Activated gamma-delta T cell treated with anti-CD3 and anti-CD28 coated beads, Interleukin-2, amount 50 U/mL, for 16 hours (primary cell): ENCODE measurements at places on chromosomes 11 and 22.

DNA sequence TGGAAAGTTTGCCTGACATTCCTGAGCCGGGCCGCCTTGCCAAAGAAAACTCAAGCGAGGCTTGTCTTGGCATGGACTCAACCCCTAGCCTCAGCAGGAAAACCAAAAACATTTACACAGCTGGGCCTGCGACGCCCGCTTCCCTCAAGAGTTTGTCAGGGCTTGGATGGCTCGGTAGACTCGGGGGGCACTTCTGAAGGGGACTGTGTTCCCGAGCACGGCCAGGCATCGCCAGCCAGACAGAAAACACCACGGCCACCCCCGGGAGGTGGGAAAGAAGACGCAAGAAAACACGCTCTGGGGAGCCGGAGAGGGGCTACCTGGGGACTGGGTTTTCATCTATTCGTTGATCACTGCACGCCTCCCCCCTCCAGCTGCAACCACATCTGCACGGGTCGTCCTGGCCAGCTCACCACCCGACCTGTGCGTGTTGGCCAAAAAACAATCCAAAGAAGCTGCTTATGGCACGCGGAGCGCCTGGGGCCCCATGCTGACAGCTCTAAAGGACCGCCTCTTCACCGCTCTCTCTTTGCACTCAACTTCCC, 380.7 kb downstream of the MN1 start:
- DNase-seq = no peak

DNA sequence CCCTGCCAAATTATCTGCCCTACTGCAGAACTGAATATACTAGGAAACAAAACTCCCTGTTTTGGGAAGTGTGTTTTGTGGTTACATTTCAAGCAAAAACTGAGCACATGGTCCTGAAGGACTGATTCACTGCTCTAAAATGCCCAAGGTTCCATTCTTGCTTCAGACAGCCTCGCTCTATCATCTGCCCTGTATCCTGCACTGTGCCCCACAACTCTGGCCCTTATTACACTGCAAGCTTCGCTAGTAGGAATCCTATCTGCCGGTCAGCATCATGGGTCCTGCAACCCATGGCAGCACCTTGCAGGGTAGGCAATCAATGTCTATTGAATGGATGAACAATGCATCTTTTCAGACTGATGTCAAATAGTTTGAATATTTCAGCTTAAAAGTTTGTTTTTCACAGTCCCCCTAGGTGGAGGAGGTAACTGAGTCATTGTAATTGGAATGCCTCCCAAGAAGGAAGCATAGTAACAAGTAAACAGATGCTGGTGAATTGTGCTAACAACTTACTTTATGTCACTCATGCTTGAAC, 21.3 kb downstream of the LAYN start:
- DNase-seq = no peak

- DNase-seq = no peak
These were observed 25.1 kb upstream of the GUCY1A2 start for GRCh38 chr11:107043242-107044006.

- DNase-seq = no peak
These were observed 72.6 kb upstream of the PARVG start for GRCh38 chr22:44108076-44108475.

GRCh38 chr11:85813721-85814120, 2.8 kb upstream of the SYTL2 start:
- no peak for DNase-seq

GRCh38 chr11:35061516-35062440, 77.2 kb upstream of the CD44 start:
- no peak for DNase-seq

DNA sequence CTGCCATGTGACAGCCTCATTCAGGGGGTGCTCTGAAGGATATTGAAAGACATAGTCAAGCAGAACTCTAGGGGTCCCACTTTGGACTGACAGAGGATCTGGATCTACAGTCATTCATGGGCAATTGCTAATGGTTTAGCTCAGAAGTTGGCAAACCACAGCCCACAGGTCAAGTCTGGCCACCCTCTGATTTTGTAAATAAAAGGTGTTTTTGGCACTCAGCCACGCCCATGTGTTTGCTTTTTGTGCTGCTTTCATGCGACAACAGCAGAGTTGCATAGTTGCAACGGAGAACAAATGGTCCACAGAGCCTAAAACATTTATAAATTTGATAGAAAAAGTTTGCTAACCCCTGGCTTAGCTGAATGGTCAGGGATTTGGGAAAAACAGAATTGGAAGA, 41.7 kb downstream of the RPS6KA4 start:
- no peak for DNase-seq

DNA sequence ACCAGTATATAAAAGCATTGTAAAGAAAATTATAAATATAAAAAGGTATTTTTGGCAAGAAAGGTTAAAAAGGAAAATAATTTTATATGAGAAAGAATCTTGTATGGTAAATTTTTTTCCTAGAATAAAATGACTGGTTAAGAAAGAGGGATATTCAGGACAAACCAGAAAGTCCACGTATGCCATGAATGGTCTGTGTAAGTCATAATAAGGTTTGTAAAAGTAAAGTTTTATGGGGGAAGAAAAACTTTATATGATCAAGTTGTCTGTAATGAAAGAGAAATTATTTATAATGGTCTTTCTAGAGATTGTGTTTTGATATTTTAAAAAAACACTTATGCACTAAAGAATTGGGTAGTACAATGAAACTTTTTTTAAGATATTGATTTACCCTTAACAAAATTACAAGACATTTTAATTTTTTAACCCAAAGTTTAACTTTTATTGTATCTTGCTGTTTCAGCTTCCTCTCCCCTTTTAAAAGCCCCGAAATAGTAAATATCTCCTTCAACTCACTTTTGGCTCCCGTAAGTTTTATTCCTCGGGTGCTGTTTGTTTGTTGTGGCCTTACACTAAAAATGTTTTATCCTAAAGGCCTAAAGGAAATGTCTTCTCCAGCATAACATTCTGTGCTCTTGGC, 47.7 kb downstream of the AMOTL1 start:
- no peak for DNase-seq

GRCh38 chr11:114228435-114229411, 67.5 kb upstream of the NNMT start:
- no peak for DNase-seq

DNA sequence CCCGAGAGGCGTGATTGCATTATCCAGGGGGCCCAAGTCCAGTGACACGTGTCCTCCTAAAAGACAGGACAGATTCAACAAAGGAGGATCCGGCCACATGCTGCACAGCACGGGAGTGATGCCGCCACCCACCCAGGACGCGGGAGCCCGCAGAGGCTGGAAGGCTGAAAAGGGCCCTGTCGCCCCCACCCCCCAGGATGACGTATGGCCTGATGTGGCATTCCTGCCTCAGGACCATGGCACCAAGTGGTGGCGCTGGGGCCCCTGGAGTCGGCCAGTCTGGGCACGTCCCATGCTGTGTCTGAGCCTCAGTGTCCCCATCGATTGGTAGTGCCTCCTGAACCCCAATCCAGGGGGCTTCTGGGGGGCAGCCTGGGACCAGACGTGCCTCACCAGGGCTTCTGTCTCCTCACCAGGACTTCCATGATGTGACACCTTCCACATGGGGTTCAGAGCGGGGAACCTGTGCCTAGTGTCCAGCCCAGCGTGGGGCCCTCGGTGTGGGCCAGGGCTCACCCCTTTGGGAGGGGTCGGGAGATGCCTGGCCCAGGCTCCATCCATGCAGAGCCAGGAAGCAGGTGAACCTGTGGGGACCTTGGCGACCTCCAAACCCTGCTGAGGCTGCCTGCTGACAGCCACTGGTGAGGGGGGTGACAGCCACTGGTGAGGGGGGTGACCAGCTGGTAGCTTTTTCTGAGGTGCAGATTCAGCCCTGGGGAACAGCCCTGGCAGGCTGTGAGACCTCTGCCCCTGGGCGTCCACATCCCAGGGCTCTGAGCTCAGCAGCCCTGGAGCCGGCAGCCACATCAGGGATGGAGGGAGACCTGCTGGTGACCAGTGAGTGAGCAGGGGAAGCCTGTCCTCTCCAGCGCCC, 75.3 kb downstream of the KCNQ1 start:
- no peak for DNase-seq

DNA sequence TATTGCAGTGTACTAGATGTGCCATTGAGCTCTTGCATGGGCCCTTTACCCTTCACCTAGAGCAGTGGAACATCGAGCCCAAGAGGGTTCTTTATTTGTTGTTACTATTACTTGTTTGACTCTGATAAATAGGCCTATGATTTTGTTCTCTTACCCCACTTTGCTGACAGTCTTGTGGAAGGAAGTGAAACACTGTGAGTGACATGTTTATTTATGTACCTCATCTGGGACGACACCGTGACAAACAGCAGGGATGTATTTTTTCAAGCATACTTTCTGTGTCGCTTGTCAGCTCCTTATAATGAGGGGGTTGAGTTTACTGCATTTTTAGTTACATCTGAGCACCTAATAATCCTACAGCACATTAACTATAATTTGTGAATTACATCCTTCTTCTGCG, 1010.3 kb upstream of the TENM4 start:
- DNase-seq = no peak

DNA sequence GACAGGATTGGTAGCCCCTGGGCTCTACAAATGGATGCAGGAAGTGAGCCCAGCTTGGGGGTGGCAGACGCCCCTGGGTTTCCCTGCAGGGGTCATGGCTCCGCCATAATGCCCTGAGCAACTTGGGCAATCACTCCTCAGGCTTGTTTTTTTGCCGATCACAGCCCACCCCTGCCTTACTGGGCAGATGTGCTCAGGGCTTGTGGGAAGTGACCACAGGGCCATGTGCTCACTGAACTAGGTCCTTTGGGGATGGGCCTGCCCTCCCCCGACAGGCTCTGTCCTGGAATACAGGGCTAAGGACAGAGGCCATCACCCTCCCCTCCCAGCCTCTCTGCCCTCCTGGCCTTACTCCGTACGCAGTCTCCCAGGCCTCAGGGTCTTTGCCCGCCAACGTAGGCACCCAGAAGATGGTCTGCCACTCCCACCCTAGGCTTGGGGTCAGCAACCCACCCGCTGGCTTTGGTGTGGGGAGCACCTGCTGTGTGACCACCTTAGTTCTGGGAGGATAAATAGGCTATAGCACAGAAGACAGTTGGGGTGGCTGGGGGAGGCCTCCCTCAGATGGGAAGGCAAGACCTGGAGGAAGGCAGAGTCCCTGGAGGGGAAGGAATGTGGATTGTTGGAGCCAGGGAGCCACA, 3.8 kb downstream of the RPLP2 start:
- DNase-seq = no peak

GRCh38 chr11:125341676-125342075, 154.4 kb downstream of the FEZ1 start:
- no peak for DNase-seq

- DNase-seq = no peak
These were observed 102.9 kb downstream of the MED15 start for GRCh38 chr22:20610243-20610686.

DNA sequence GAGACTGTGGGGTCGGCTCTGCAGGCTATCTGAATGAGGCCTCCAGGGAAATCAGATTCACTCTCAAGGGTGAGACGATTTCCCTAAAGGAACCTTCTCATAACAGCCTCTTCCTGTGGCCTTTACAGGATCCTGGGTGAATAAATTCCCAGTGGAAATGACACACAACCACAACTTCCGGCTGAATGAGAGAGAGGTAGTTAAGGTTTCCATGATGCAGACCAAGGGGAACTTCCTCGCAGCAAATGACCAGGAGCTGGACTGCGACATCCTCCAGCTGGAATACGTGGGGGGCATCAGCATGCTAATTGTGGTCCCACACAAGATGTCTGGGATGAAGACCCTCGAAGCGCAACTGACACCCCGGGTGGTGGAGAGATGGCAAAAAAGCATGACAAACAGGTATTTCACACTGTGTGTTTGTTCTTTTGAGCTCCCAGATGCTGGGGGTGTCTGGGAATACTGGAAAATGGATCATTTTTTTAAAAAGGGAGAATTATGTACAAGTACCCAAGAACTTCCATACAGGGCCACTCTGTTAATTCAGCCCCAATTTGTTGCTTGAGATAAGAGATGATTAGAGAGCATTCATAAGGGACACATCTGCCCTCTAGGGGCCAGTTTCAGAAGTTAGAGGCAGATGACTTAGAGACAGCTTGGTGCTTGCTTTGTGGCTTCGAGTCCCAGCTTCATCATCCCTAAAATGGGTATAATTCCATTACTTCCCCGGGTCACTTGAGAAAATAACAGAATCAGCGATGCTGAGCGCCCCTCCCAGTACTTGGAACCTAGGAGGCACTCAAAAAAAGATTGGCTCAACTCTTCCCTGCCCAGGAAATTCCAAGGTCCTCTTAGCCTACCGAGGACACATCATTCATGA, 10.2 kb downstream of the SERPIND1 start:
- peak; percentile 14 for DNase-seq

- DNase-seq = no peak
These were observed 14.3 kb upstream of the RIC3 start for GRCh38 chr11:8183111-8183510.

GRCh38 chr11:102564110-102564509, 33.6 kb upstream of the MMP7 start:
- DNase-seq = no peak

DNA sequence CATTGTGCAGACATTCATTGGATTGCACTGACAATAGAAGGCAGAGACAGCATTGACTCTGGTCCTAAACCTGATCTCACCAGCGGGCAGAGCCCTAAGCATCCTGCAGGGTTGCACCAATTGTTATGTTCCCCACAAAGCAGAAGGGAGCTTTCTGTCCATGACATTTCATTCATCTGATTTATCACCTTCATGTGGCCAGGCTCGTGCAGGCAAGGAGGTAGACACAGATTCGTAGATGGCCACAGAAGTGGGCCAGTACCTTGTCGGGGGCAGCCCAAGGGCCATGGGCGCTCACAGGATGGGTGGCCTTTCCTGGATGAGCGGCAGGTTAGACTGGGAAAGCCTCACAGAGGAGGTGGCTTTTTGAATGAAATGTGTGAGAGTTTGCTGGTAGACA, 2.9 kb downstream of the TSKU start:
- no peak for DNase-seq

DNA sequence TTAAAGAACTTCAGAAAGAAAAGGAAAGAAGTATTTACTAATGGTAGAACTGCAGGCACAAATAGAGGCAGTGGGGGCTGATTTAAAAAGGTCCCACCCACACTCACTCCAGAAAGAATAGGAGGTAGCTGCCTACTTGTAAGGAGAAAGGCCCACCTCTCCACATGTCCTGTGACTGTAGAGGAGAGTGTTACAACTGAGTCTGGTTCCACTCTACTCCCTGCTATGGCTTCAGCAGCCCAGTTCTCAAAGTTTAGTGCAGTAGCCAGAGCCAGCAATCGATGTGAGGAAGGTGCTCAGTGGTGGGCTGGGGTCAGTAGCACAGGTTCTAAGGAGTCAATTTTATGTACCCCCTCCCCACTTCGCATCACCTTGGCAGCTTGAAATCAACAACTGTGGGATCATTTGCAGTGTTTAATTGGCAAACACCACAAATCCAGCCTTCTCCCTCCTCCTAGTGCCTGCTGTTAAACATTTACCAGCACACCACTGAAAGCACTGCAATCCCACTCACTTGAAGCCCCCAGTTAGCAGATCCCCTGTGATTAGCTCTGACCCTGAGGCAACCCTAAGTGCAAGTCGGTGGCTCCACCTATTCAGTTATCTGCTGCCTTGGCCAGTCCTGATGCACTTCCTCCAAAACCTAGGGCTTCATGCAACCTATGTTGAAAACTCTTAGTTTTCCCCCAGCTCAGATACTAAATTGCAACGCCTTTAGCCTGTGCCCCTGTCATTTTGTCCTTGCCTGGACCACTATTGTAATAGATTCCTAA, 146.6 kb downstream of the BBOX1 start:
- DNase-seq = no peak
